ENCODE measurements at places on chromosomes 3 and 15.
A peak's percentile ranks its signal among the peaks of the same experiment; 100 is the strongest.

GRCh38 chr15:33022629-33023028 is 171.9 kb downstream of the FMN1 start:
- DNase-seq = no peak

GRCh38 chr3:118396491-118396890 is 638.2 kb downstream of the IGSF11 start:
- no peak for DNase-seq

DNA sequence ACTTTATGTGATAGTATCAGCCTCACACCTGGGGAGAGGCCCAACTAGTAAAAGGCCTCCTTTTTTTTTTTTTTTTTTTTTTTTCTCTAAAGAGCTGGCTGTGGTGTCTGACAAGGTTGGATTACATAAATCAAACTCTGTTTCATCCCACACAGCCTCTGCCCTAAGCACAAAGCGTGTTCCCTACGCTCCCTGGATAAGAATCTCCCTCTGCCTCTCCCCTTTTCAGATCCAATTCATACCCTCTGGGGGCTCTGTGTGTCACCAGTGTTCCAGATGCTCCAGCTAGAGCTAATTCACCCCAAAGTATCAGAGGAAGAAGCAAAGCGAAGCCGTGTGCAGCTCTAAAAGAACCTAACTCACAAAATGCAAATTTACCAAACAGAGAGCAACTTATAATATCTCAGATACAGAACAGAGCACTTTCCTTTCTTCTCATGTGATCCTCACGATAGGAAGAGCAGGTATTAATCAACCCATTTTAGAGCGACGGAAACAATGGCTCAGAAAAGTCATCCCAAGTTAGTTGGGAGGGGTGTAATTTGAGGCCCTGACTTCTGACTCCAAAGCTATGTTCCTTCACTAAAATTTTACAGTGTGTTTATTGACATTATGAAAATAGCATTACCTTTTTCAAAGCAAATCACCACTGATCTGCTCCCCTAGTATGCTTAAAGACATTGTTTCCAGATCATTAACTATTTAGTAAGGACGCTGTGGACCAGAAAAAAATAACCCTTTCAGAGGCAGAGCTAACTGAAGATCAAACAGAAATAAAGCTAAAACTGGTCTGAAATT is 12.4 kb downstream of the BMF start:
- peak; percentile 28 for DNase-seq

- DNase-seq = no peak
These were observed 107.4 kb downstream of the GREM1 start for GRCh38 chr15:32825219-32825618.

- DNase-seq = no peak
These were observed 109.2 kb downstream of the CD47 start for GRCh38 chr3:107981471-107982111.

DNA sequence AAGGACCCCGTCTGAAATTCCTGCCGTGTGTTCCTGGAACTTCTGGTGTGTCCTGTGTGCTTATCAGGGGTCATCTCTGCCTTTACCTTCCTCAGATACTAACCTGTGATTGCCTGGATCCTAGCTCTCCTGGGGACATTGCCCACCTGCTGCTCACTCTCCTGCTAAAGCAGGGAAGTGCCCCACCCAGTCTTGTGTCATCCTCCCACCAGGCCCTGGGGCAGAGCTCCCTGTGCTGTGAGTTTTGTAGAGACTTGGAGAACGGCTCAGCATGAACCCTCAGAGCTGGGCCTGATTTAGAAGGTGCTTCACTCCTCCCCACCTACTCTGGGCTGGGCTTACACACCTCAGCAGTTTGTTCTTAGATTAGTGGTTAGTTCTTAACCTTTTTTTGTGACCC is 3.8 kb upstream of the TMEM44 start:
- peak; percentile 12 for DNase-seq

GRCh38 chr3:156816091-156816793 is 9.9 kb upstream of the LEKR1 start:
- peak; percentile 61 for DNase-seq

GRCh38 chr3:67856718-67857117 is 202.3 kb upstream of the SUCLG2 start:
- DNase-seq = no peak

DNA sequence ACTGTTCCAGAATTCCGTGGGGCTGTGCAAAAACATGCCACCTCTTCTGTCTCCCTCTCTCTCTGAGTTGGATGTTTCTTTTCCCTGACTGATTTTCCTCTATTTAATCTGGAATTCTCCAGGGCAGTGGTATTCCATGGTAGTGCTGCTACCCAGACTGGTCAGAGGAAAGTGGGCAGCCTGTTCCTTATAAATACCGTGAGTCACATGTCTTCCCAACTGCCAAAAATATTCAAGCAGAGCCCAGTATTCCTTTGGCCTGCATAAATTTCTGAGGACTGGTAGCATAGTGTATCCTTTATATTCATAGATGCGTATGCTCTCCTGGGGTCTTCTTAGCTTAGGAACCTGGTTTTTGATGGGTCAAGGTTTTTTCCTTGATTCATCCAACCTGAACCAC is 40.9 kb downstream of the CEMIP start:
- DNase-seq = no peak

DNA sequence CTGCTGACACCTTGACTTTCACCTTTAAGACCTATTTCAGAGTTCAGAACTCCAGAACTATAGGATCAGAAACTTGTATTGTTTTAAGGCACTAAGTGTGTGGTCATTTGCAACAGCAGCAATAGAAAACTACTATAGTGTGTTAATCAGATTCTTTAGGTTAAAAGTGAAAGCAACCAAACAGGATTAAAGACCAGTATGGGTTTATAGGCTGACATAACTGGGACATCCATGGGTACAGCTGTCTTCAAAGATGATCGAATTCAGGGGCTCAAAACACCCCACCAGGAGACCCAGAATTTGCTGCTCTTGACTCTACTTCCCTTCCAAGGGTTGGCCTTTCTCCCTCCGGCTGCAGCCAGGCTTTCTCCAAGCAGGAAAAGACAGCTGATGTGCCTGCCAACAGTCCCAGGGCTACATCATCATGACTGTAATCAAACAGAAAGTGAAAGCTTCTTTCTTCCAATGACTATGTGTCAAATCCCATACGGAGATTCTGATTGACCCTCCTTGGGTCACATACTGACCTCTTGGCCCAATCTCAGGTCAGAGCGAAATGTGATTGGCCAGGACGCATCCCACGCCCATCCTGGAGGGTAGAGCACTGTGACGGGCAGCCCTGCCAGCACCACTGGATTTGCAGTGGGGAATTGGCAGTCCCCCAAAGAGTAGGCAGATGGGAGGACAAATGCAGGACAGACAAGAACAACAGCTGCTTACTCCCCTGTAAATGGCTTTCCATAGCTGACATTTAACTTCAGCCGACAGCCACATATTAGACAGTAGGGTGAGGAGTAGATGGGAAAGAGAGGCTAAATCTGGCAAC is 51.4 kb upstream of the RNF7 start:
- no peak for DNase-seq

- no peak for DNase-seq
These were observed 210.1 kb upstream of the NR2E3 start for GRCh38 chr15:71600237-71600636.

- DNase-seq = no peak
These were observed 47.2 kb upstream of the NEO1 start for GRCh38 chr15:73005032-73005431.

- DNase-seq = no peak
These were observed 15.8 kb upstream of the STIMATE start for GRCh38 chr3:52912885-52913731.

- DNase-seq = no peak
These were observed 123.8 kb upstream of the PHLDB2 start for GRCh38 chr3:111735243-111735758.

DNA sequence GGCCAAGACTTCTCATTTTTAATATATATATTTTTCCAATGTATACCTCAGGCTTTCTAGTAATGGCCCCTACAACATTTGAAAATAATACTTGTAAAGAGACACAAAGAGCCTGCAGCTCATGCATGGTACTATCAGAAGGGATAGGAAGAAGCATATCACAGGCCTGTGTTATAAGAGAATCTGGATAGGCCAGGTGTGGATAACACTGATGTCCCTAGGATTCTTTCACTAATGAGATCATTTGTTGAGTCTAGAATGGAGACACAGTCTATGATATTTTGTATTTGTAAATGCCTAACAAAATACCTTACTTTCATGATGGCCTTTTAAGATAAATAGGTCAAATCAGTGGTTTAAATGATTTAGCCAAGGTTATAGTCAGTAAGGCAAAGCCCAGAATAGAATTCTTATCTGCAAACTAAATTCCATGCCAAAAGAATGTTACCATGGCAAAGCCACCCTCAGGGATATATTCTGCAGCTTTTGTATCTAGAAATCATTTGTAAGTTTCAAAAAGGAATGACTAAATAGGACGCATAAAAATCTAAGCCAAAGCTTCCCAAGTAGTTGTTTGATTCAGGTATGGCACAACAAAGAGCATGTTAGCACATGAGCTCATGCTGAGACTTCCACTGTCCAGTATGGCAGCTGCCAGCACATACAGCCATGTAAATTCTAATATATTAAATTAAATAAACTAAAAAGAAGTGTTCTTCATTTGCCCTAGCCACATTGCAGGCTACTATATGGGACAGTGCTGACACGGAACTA is 10.0 kb downstream of the DCP1A start:
- DNase-seq = no peak

DNA sequence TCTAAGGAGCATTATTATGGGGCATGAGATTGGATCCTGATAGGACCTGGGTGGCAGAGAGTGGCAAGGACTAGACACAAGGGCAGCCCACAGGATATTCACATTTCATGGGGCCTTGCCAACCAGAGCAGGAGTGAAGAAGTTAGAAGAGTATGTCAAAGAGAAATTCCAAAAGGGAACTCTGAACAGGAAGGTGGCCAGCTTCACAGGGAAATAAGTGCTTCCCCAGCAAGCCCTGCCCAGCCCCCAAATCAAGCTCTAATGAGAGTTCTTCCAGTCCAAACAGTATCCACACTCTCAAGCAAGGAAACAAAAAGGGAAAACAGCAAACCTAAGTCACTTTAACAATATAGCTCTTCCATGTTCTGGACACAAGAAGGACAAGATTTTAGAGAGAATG is 130.2 kb upstream of the COL8A1 start:
- DNase-seq = no peak

DNA sequence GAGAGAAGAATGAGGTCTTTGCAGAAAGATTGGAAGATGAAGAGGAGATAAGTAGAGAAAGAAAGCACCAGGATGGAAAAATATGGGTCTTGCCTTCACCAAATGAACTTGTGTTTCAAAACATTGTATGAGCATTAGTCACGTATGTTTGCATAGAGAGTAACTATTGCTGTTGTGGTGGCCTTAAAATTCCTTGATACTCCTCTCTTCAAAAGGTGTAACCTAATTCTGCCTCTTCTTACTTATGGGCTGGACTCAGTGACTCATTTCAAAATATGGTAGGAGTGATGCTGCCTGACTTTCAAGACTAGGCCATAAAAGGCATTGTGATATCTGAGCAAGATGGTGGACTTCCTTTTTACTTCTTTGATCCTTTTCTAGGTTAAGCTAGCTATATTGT is 228.7 kb upstream of the ZNF385D start:
- no peak for DNase-seq

DNA sequence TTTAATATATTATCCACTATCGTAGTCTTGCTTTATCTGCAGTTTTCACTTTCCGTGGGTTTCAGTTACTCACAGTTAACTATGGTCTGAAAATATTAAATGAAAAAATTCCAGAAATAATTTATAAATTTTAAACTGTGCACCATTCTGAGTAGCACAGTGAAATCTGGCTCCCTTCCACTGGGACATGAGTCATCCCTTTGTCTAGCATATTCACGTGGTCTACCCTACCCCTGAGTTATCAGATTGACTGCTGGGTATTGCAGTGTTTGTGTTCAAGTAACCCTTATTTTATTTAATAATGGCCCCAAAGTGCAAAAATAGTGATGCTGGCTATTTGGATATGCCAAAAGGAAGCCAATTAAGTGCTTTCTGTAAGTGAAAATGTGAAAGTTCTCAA is 539.5 kb upstream of the AGTR1 start:
- no peak for DNase-seq

DNA sequence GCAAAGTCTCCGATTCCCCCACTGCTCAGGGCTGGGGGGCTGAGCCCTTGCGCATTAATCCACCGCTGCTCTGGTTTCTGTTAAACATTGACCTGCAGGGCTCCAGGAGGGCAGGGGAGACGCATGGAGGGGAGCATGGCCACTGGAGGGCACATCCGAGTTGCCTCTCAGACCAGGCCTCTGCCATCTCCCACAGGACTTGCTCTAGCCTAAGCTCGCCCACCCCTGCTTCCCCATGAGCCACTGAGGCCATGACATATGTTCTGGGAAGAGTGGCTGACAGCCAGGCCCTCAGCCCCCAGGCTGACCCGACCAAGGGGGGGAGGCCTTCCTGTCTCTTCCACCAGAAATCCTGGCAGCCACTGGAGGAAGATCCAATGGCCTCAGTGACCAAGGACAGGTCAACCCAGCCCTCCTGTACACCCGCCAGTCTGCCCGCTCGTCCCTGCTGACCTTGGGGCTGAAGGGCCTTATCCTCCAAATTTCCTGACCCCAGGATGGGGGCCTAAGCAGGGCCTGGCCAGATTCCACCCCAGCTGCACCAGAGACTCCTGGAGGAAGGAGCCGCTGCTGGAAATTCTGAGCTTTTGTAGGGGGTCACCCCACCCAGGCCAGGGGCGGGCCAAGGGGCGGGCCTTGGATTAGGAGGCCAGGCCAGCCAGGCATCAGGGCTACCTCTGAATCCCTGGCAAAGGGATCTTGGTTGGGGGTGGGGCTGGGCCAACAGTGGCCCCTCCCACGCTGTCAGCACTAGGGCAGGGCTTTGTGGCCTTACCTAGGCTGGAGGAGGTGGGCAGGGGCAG is at the start of gene HYAL1:
HYAL1 (minus strand) TSS at position 562 of the 803 bp plus-strand sequence. CDS start 618 bp downstream, outside the sequence.
- no peak for DNase-seq

DNA sequence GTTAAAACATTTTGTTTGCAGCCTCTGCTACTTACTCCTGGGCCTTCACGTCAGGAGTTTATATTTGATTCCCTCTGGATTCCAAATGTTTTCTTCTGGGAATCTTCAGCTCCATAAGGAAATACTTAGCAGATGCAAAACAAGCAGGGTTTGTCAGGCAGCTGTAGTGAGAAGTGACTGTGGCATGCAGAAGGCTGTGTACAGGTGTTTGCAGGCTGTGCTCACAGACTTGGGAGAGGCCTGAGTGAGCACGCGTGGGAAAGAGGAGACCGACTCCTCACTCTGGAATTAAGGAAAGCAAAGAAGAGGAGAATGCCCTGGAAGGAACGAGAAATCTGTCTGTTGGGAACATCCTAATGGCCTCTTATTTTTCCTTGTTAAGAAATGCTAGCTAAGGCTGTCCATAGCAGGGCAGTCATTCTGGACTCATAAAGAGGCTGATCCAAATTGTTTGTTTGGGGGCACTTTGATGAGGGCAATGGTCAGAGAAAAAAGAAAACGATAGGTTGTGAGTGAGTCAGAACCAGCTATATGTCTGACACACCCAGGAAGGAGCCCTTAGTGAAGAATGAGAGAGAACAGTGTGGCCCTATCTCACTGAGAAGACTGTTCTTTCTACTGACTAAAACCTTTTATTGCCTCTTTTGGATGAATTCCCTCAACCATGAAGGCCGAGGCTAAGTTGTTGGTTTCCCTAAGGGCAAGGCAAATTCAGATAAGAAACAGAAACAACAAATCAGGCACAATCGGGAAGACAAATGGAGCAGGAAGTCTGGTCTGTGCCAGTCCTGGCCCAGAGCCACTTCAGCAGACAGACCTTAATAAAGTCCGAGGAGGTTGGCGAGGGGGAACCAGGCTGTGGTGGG is 82.6 kb downstream of the TGFBR2 start:
- no peak for DNase-seq

Data from activated T-cell treated with anti-CD3 and anti-CD28 coated beads, Interleukin-2, amount 50 U/mL, for 48 hours (primary cell).